ENCODE measurements at places on chromosomes 16 and 17. TPM values are rescaled to one million over a fixed set of nuclear protein-coding genes. Genes with fewer than 3 reads are reported as not detected.

Gene ITGAD
- not detected for total RNA-seq

Gene CPHXL2
- not detected for total RNA-seq

Gene KRTAP1-5
- not detected for total RNA-seq

Gene SLC52A1
- total RNA-seq = 0.24 TPM

Gene OR3A3
- not detected for total RNA-seq

Gene GLP2R
- 1.0 TPM for total RNA-seq

Gene TBC1D26
- not detected for total RNA-seq

Gene MARVELD3
- 9.2 TPM for total RNA-seq

Gene SLC5A11
- total RNA-seq = 0.32 TPM

Gene CYBC1
- total RNA-seq = 80.2 TPM

Gene TM4SF5
- not detected for total RNA-seq

Gene B4GALNT2
- not detected for total RNA-seq

Gene SNX20
- 1.0 TPM for total RNA-seq

Gene NPIPA3
- 4.8 TPM for total RNA-seq

Gene RNF227
- 16.5 TPM for total RNA-seq

Gene PYY
- total RNA-seq = 1.1 TPM

Gene SBK1
- total RNA-seq = 0.65 TPM

Gene TBC1D3
- total RNA-seq = not detected

Gene MT3
- total RNA-seq = 1.1 TPM

Gene SAMD14
- total RNA-seq = 3.5 TPM

Gene SPN
- total RNA-seq = 1.7 TPM

Gene DPEP3
- total RNA-seq = not detected

Gene TOM1L1
- 14.7 TPM for total RNA-seq

Gene MYH3
- total RNA-seq = 3.6 TPM

Gene CWC25
- total RNA-seq = 16.4 TPM

Gene TEKT5
- total RNA-seq = 0.28 TPM

Gene NUPR1
- total RNA-seq = 355 TPM

Gene PIK3R5
- total RNA-seq = 1.3 TPM

Gene MAP3K14
- total RNA-seq = 10.6 TPM

Gene TP53TG3
- total RNA-seq = not detected

Gene KLHL10
- 0.60 TPM for total RNA-seq

Gene HAS3
- total RNA-seq = 2.4 TPM

Gene CHST4
- 0.66 TPM for total RNA-seq

Gene PLCD3
- total RNA-seq = 166 TPM

Gene TBC1D3E
- total RNA-seq = not detected

Gene LRRC37B
- 19.5 TPM for total RNA-seq

Gene CES5A
- not detected for total RNA-seq

Gene KRTAP2-1
- total RNA-seq = not detected

Gene MPP3
- 2.7 TPM for total RNA-seq

Gene CIAO3
- 20.8 TPM for total RNA-seq

Gene HOXB5
- 2.8 TPM for total RNA-seq

Gene RAPGEFL1
- total RNA-seq = 6.4 TPM

Gene KRT33B
- total RNA-seq = not detected
